ENCODE measurements at places on chromosomes 3 and 15.
A peak's percentile ranks its signal among the peaks of the same experiment; 100 is the strongest.

DNA sequence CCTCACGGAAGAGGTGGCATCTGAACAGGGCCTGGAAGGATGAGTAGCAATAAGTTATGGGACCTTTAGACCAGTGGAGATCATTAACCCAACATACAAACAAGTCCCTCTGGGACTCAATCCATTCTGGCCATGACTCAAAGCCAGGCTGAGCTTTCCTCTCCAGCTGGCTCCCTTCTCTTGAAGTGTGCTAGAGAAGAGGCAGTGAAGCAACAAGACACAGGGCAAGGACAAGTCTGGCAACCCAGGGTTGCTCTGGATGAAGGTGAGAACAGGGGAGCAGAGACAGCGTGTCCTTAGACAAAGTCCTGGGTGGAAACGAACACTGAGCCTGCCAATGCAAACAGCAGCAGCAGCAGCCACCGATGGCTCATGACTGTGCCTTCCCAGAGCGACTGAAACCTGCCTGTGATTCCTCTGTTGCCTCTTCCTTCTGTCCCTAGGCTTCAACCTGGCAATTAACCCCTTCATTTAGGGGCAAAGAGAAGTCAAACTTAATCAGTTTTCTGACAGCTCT lies 86.8 kb downstream of the BDH1 start:
- no peak for DNase-seq

DNA sequence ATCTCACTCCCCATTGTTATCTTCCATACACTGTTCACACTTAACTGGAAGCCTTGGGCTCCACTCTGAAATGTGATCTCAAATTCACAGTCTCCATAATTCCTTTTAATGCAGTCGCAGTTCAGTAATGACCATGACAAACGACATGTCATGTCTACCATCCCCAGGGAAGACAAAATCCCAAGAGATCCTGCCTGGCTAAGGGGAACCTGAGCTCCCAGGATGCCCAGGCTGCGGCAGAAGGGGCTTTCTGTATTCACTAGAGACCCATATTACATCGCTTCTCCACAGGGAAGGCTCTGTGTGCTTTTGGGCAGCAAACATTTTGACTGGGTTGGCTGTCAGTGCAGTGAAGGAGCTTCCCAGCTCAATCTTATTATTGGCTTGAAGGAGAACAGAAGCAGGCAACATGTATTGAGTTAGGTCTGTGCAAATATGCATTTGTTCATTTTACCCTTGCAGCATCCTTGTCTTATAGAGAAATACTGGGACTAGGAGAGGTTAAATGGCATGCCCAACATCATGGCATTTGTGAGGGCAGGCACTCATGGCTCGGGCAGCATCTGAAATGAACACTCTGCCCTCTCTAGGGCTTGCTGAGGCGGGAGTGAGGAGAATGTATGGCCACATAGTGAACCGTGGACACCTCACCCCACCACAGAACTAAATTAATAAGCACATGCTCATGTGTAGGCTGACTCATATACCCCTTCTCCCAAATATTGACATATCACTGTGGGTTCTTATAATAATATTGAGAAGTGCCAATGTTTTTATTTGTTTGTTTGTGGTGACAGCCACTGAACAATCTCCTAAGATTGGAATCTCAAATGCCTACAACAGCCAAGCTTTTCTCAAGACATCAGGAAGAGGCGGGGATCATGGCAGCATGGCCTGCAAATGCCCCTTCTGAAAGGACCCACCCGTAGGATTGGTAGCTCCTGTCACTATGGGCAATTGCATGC lies 141.6 kb upstream of the FOXB1 start:
- DNase-seq, result no peak

DNA sequence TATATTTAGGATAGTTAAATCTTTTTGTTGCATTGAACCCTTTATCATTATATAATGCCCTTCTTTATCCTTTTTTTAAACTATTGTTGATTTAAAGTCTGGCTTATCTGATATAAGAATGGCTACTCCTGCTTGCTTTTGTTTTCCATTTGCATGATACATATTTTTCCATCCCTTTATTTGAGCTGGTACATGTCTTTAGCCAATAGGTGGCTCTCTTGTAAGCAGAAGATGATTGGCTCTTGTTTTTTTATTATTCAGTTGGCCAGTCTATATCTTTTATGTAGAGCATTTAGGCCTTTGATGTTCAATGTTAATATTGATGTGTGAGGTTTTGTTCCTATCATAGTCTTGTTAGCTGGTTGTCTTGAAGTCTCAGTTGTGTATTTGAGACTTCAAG lies 99.5 kb upstream of the MCTP2 start:
- DNase-seq, result no peak

DNA sequence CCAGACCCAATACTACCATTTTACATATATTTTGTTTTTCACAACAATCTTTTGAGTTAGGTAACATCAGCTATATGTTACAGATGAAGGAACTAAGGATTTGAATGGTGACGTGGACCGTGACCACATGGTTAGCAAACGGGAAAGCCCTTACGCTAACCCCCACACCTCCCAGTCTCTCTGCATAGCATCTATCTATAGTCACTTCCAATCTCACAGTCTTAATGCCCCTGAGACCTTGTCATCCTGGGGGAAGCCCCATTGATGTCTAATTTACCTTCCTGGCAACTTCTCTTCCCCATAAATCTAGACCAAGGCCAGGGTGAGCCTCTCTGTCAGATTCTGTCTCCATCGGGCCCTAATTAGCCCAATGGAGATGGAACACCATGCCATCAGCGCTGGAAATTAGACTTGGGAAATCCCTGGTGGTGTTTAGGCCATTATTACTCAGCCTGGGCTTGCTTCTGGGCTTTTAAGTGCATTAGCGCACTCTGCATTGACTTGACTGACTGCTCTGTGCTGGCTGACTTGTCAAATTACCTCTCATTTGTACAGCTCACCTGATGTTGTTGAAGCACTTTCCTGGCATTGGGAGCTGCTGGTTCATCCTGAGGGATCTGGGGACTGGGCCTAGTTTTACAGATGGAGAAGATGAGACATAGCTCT lies 34.0 kb upstream of the SH3GL3 start:
- DNase-seq, result no peak

GRCh38 chr15:81516012-81516411 lies 142.0 kb upstream of the TMC3 start:
- no peak for DNase-seq

- DNase-seq, result no peak
These were observed 100.9 kb downstream of the MYO5A start for GRCh38 chr15:52427804-52428203.

DNA sequence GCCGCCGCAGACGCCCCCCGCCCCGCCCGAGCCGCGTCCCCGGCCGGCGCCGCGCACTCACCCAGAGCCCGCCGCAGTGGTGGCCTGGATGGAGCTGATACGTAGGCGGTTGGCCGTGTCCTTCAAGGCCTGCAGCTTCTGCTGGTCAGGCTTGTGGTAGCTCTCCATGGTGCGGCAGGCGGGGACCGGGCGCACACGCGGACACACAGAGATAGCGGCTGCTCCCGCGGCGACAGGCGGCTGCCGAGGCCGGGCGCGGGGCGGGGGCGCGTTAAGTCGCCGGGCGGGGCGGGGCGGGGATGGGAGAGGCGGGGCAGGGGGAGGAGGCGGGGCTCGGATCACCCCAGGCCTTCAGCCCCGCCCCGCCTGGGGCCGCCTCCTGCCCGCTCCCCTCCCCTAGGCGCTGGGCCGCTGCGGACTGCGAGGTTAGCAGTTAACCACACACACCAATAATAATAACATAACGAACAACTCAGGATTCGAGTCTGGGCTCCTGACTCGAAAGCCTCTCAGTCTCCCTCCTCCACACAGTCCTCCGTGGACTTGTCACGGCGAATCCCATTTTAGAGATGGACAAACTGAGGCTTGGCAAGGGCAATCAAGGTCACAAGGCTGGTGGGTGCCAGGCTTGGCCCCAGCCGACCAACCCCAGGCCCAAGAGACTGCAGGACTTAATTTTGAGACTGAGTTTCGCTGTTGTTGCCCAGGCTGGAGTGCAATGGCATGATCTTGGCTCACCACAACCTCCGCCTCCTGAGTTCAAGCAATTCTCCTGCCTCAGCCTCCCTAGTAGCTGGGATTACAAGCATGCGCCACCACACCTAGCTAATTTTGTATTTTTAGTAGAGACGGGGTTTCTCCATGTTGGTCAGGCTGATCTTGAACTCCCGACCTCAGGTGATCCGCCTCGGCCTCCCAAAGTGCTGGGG lies at the start of gene TKT:
Gene TKT, minus strand, starts transcription at position 248 of the 929 bp plus-strand sequence. Its CDS starts 80 bp downstream, at position 168.
- peak; percentile 90 for DNase-seq

DNA sequence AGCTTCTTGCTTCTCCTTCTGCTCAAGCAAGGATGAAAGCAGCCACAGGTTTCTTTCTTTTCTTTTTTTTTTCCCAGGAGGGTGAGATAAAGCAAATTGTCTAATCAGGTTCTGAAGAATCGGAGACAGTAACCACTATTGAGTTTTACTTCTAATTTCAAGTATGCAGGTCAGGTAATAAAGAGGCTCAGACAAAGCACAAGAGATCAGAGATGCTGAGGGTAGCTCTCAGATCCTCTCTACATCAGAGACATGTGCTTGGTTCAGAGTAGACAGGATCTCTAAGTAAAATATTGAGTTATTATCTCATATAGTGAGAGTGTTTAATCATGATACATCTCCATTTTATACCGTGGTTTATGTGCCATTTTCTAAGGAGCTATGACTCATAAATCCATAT lies 168.5 kb downstream of the NFKBIZ start:
- no peak for DNase-seq
